ENCODE measurements at places on chromosomes 12 and 14.

GRCh38 chr14:30864934-30865333, 9.4 kb upstream of the COCH start:
- no peak for DNase-seq

- no peak for DNase-seq
Measured at GRCh38 chr12:123069436-123070266, 81.2 kb downstream of the PITPNM2 start.

GRCh38 chr12:48004053-48004941, at the start of gene COL2A1:
Gene COL2A1, minus strand, starts transcription at chr12:48004476. Its CDS starts 155 bp downstream, at chr12:48004321.
- peak; percentile 89 for DNase-seq

GRCh38 chr12:1473418-1473817, 121.0 kb downstream of the FBXL14 start:
- no peak for DNase-seq

DNA sequence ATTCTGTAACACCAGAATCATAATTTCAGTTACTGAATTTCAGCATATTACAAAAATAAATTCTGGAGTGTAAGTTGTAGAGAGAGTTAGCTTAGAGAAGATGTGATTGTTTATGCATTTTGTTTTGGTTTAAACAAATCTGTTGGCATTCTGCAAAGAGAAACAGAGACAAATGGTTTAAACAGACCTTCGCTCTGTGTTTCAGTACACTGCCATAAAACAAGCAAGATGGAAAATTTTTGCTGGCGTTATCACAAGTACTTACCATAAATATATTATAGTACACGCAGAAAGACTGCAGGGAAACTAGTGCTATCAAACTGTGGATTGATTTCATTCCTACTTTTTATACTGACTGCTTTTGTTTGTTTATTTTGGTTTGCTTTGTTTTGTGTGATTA, 850.3 kb upstream of the FOXG1 start:
- DNase-seq = no peak

DNA sequence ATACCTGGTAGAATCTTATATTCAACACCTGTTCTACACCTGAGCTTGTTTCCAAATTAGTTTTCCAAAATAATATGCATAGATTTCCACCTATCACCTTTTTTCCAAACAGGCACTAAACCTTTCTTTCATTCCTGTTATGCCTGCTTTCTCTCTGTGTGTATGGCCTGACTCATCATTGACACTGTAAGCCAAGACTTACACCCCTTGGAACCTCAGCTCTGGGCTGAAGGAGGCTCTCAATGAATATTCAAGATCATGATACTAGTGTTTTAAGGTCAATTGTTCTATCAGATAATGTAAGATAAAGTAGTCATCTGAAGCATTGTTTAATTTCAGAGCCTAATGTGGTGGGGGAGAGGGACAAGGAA, 1193.3 kb downstream of the FLRT2 start:
- no peak for DNase-seq

DNA sequence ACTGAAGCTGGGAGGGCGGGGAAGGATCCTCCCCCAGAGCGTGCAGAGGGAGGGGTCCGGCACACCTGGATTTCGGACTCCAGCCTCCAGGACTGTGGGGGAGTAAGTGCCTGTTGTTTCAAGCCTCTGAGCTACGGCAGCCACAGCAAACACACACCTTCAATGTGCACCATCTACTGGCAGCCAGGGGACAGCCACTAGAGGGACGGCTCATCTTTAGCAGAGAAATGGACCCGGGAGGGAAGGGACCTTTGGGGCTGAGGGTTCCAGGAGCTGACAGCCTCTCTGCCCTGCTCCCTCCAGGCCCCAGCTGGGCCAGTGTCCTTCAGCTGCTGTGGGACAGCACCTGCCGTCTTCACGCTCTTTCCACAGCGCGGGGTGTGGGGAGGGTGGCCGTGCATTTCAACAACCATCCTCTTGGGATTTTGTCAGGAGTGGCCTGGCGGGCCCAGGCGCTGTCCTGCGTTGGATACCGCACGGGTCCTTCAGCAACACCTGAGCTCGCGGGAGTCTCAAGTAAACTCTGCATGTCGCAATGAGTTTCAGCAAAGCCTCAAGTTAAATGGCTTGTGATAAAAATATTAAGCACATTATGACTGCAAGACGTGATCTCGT, 209.2 kb upstream of the C14orf180 start:
- DNase-seq = no peak

DNA sequence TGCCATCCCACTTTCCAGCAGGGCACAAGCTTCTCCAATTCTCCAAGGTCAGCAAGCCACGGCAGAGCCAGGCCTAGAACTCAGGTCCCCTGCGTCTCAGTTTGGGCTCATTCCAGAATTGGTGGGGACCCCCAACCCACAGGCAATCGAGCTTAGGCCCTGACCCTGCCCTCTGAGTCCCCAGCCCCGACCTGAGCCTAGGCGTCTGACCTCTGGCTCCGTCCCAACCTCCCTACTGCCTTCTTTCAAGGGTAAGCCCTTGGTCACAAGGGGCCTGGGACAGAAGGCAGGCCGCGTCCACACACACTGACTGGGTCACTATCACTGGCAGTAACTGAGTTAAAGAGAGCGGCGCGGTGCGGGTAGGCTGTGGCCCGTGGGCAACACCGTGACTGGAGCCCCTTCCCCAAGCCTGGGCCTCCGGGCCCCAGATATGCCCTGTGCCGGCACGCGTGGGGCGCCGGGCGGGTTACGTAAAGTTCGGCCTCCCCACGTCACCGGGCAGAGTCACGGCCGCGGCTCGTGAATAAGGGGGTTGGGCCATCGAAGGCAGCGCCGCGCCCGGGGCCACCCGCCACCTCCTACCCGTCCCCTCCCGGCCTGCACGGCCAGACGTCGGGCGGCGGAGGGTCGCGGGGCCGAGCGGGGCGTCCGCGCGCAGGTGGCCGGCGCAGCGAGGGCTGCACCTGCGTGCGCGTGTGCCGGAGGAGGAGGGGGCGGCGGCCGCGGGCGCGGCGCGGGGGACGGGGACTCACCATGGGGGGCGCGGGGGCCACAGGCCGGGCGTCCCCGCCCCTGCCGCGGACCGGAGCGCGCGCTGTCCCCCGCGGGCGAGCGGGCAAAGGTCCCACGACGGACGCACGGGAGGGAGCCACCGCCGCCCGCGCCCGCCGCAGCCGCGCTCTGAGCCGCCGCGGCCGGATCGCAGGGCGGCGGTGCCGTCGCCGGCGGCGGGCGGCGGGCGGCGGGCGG, 516 bp downstream of the ANKRD9 start:
- no peak for DNase-seq

Data from HAP-1 (cell line).